H4 (cell line): ENCODE measurements at places on chromosomes 6 and 20.
A peak's percentile ranks its signal among the peaks of the same experiment; 100 is the strongest.

DNA sequence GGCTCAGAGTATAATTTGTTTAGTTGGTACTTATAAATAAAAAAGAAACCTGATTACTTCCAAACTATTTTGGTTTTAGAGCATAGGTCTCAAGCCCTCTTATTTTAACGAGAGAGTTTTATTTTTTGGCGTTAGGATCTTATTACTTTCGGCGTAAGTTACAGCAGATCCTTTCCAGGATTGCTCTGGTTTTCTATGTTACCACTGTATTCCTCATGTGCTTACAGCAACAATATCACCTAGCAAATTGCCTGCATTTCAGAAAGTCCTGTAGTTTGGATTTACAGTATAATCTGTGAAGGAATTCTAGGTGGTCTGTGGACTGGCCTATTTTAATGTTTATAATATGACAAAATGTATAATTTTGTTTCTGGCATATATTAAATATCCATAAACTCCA, 54.1 kb downstream of the TRMT11 start:
- DNase-seq = no peak

GRCh38 chr6:71250099-71250602, 38.5 kb upstream of the OGFRL1 start:
- peak; percentile 19 for DNase-seq

DNA sequence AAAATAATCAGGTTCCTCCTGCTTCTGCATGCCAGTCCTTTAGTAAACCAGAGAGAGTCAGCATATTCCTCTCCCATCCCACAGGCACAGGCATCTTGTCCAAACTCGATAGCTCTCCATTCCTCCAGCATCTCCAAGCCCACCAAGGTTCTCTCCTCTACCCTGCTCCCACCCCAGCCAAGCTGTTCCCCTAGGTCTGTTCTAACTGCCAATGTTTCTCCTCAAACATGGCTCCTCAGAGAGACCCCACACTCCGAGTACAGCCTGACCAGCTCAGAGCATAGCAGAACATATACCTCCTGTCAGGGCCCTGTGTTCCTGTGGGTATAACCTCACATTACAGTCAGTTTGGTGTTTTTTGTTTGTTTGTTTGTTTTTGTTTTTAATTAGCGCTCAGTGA, 177.8 kb downstream of the VEGFA start:
- DNase-seq = no peak

DNA sequence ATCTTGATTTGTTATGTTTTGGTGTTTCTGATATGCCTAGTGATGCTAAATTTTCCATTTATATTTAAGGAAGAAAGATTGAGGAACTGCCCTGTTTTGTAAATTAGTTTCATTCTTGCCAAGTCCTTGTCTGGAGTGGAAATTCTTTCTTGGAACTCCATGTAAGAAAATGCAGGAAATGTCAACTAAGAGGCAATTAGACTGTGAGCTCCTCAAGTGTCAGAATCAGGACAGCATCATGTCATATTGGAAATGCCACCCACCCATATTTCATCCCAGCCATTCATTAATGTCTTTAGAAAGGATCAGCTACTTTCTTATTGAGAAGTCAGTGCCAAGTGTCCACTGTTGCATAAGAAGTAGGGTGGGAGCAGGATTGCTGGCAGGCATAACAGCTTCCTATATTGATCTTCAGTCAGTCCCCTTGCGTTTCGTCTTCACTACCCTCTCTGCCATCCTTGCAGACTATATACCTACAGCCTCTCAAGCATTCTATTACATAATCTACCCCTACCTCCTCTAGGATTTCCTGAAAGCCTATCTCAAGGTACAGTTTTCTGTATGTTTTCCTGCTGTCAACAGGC, 42.4 kb downstream of the HAO1 start:
- DNase-seq = no peak

GRCh38 chr6:94127716-94128115, 708.4 kb upstream of the EPHA7 start:
- no peak for DNase-seq

DNA sequence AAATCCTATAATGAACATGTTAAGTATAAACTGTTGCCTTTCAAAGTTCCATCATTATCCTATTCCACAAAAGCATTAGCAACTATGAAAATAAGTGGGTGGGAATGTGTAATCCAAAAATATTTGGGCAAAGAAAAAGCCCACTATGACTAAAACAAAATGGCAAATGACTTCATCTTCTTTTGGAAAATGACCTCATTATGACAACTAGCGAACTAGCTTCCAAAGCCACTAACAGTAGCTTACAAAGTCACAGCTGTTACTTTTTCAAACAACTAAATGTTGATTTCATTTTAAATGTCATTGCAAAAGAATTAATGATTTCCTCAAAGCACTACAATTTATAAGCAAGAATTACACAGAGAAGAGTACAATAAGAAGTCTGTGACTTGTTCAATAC, 49.8 kb upstream of the RUNX2 start:
- no peak for DNase-seq

DNA sequence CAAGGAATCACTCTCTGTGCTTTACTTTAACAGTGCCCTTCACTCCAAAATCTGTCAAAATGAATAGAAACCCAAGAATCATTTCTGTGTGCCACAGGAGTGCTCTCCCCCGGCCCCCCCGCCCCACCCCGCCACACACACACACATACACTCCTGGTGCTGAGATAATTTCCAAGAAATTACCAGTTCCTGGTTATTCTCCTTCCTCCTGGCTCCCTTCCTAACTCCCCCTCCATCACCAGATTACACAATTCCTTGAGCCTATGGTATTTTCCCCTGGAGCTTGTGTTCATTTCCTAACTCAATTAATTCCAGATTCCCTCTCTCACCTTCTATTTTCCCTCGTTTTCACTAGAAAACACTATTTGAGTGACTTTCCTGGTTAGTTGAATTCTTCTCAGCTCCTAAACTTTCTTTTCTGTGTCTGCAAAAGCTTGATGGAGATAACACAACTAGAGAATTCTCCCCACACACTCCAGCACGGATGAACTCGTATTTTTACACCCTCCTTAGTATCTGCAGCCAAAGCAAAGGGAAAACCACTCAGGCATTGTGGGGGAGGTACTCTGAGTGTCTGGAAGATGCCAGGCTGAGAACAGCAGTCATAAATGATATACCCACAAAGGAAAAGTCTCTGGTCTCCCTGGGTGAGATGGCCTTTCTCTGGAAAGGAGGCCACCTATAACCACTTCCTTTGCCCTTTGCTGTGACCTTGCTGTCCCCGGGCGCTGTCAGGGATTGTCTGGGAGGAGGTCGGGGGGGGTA, 1.9 kb upstream of the SLC24A3 start:
- no peak for DNase-seq

DNA sequence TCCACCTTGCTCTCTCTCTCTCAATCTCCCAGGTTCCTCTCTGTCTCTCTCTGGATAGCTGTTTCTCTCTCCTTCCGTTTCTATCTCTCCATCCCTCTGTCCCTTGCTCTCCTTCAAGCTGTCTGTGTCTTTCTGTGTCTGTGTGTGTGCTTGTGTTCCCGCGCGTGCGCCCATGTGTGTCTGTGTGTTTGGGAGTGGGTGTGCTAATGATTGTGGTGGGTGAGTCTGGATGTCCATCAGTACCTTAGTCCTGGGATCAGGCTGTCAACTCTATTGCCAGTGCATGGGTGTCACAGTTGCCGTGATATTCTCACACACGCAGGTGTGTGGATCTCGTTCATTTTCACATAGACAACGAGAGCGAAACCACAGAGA, 1380.6 kb upstream of the DEFB115 start:
- no peak for DNase-seq

DNA sequence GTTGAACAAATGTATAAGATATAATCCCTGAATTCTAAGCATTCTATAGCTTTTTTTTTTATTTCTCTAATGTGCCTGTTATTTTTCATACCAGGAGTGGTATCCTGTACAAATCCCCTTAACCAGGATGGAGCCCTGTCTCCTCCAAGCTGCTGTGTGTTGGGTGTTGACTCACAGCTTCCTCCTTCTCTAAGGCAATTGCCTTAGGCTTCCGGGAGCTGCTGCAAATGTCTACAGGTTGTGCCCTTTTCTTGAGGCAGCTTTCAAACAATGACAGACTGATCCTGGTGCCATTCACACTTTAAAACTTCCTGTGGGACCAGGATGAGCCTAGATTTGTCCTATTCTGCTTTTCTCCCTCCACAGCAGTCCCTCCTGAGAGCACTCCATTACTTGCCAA, 173.2 kb downstream of the BTBD3 start:
- DNase-seq = no peak

- no peak for DNase-seq
Measured at GRCh38 chr6:57301757-57302156, 15.7 kb upstream of the PRIM2 start.

- DNase-seq = no peak
Measured at GRCh38 chr6:13001927-13002326, 285.4 kb downstream of the PHACTR1 start.

- no peak for DNase-seq
Measured at GRCh38 chr6:150485161-150485958, 114.3 kb upstream of the PLEKHG1 start.

GRCh38 chr20:51165131-51165530, 142.2 kb upstream of the KCNG1 start:
- no peak for DNase-seq

DNA sequence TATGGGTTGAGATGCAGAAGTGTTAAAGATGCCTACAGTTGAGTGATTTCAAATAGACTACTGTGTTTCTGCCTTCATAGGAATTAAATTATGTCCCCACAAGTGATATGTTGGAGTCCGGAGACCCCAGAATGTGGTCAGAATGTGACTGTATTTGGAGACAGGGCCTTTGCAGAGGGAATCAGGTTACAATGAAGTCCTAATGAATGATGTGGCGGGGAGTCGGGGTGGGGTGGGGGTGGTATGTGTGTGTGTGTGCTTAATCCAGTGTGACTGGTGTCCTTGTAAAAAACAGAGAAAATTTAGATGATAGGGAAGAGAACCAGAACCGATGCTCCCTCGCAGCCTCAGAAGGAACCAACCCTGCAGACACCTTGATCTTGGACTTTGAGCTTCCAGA, 448.2 kb downstream of the QKI start:
- DNase-seq = no peak

GRCh38 chr6:29709188-29709587, 14.0 kb upstream of the HLA-F start:
- no peak for DNase-seq

DNA sequence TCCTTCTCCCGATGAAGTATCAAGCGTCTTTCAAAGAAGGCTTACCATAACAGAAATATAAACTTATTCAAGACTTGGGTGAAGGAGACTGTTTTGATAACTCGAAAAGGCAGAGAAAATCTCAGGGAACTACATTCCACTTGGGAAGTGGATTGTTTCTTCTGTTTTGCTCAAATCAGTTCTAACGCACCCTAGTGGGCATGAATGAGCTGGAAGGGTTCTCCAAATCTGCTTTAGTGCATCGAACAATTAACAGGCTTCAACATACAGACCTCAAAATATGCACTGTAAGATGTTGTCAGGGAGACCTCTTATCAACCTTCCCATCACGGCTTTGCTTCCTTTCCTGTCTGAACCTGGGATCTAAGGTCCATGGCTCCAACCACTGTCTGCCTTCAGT, 392.5 kb downstream of the CD83 start:
- DNase-seq = no peak

DNA sequence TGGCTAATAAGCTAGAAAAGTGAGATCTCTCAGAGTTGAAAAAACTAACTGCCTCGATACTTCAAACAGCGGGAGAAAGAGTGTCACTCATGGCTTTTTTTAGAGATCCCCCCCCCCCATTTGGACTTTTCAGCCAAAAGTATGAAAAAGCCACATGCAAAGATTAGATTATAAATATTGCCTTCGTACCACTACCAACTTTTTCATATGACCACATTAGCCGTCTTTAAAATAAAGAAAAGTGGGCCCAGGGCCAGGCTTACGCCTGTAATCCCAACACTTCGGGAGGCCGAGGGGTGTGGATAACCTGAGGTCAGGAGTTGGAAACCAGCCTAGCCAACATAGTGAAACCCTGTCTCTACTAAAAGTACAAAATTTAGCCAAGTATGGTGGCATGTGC, 4.4 kb downstream of the PGK2 start:
- DNase-seq = no peak

GRCh38 chr6:161074496-161075121, 83.0 kb downstream of the MAP3K4 start:
- DNase-seq = no peak

DNA sequence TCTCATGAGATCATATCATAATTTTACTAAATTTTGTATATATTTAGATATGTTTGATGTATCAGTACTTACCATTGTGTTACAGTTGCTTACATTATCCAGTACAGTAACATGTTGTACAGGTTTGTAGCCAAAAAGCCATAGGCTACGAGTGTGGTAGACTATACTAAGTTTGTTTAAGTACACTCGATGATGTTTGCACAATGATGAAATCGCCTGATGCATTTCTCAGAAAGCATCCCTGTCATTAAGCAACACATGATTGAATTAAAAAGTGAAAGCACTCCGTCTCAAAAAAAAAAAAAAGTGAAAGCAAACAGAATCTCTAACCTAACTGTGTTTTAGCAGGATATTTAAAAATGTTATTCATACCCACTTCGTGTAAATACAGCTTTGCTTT, 104.9 kb upstream of the TFAP2D start:
- peak; percentile 22 for DNase-seq

DNA sequence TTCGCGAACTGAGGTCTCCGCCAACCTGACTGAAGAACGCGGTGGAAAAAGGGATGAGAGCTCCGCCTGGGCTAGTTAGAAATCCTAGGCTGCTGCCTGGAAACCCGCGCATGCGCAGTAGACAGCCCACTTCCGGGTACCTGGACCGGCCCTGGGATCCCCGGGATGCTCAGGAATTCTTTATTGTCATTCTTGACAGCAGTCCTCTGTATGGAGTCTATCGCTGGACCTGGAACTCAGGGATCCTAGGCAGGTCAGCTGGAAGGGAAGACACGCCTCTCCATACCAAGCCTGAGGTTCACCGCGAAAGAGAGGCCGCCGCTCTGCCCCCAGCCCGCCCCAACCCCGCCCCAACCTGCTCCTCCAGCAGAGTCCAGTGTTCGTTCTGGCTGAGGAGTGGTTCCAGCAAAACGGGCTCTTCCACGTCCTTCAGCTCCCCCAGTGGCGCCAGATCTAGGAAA, 1379.2 kb upstream of the DEFB115 start:
- peak; percentile 65 for DNase-seq

GRCh38 chr6:157693867-157694266, 129.2 kb upstream of the SNX9 start:
- DNase-seq = no peak

GRCh38 chr6:37650071-37650481, 47.6 kb downstream of the MDGA1 start:
- no peak for DNase-seq

DNA sequence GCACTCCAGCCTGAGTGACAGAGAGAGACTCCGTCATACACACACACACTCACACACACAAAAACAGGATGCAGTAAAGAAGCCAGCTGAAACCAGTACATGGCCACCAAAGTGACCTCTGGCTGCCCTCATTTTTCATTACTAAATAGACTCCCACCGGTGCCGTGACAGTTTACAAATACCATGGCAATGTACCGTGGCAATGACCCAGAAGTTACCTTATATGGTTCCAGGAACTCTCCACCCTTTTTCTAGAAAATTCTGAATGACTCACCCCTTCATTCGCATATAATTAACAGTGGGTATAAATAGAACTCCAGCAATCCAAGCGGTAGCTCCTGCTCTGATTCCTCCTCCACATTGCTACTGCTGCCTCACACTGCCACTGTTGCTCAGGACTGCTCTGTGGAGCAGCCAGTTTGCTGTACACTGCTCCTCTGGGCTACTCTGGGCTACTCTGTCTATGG, 57.7 kb downstream of the SNX5 start:
- peak; percentile 89 for DNase-seq
